Renal pelvis (tissue), 12 donors: ENCODE measurements at places on chromosomes 4 and X. TPM values are rescaled to one million over a fixed set of nuclear protein-coding genes. Genes with fewer than 3 reads are reported as not detected.

The CLNK gene
- polyA plus RNA-seq = 0.95 TPM

GRCh38 chr4:24322511-24322910 lies 261.8 kb downstream of the DHX15 start:
- DNase-seq = no peak

- no peak for DNase-seq
Observed at GRCh38 chr4:47031751-47032404, 511 bp downstream of the GABRB1 start.

The FAM149A gene
- polyA plus RNA-seq = 47.7 TPM

DNA sequence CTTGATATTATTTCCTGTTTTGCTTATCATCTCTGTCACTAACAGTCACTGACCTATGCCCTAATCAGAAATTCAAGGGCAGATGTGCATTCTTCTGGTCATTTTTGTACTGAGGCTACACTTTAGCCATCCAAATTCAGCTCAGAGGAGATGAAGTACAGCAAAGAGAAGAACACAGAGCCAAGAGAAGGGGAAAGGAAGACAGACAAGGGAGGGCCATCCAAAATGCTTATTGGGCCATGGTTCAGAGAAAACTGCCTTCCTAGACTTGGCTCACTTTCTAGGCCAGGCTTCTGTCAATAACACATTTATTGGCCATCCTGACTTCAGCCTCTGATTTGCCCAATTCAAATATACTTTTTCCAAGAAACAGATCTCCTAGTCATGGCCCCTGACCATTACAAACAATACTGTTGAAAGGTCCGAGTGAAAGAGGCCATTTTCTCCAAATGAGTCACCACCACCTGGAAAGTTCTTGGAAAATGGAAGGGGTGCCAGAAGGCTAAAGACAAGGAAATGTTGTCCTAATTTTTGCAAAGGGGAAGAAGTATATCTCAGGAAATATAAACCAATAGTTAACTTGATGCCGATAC lies 56.4 kb downstream of the DCX start:
- DNase-seq = no peak

The SORBS2 gene
- 64.0 TPM for polyA plus RNA-seq

- DNase-seq = no peak
Observed at GRCh38 chr4:139511320-139511719, 44.7 kb downstream of the SETD7 start.

The CLTRN gene
- 20.8 TPM for polyA plus RNA-seq

GRCh38 chr4:112279882-112280315 lies 5.8 kb downstream of the TIFA start:
- no peak for DNase-seq

DNA sequence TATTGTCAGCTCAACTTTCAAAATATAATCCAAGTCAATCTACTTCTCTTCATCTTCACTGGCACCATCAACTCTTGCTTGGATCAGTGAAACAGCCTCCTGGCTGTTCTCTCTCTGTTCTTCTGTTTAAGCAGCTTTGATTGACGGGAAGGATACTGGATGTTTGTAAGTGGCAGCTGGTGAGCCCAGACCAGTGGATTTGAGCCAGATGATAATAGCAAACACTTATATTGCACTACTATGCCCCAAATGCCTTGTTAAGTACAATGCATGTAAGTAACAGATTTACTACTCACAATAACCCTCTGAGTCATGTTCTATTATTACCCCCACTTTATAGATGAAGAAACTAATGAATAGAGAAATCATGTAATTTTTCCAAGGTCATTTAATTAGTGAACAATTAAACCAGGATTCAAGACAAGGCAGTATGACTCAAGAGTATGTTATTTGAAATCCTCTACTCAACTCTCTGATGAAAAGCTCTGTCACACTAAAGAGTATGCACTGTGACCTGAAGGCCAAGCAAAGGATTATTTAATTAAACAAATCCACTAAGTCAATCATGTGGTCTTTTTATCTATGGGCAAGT lies 44.8 kb downstream of the SPANXN3 start:
- no peak for DNase-seq

The PCDH7 gene
- 17.4 TPM for polyA plus RNA-seq

- no peak for DNase-seq
Observed at GRCh38 chrX:135383249-135383648, 38.5 kb upstream of the SMIM10L2A start.

DNA sequence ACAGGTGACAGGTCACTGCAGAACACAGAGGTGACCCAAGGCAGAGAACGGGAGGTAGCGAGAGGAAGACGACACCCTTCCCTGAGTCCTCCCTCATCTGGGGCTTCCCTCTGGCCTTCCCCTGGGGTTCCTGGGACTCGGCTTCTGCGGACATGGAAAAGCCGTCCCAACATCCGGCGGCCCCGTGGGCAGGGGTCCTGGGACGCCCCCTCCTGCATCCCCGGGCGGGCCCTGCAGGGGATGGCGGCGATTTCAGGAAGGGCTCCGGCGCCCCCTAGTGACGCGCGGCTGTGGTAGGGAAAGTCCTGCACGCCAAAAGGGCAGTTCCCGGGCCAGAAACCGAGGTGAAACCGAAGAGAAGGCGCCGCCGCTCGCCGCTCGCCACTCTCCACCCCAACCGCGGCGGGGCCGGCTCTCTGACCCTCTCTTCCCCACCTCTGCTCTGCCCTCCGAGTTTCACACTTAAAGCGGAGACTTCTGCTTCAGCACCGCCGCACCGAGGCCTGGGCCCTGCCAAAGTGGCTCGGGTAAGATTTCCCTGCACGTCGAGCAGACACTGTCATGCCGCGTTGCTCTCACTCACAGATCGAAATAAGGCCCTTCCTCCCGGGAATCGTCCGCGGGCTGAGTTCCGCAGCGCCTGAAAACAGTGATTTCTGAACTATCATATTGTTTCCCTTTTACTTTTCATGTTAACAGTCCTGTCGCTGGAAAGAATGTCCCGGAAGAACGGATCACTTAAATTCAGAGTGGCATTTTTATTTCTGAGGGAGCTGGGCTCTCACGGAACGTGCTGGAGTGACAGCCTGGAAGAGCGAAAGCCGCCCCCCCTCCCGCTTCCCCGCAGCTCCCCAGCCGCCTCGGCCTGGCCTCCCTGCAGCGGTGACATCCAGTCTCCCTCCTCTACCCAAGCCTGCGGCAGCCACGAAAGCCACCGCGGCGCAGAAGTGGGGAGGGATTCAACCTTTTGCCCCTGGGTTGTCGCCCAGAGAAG lies 110.6 kb downstream of the DCTD start:
- DNase-seq = peak; percentile 78

- DNase-seq = no peak
Observed at GRCh38 chr4:98434816-98435215, 173.6 kb downstream of the RAP1GDS1 start.

The IL13RA2 gene
- polyA plus RNA-seq = 1.8 TPM

The DKC1 gene
- 59.8 TPM for polyA plus RNA-seq

The TRIM75 gene
- 0.09 TPM for polyA plus RNA-seq

GRCh38 chrX:27350476-27350875 lies 112.7 kb downstream of the PPP4R3C start:
- DNase-seq = no peak

GRCh38 chr4:98514741-98515469 lies 143.5 kb downstream of the TSPAN5 start:
- no peak for DNase-seq

DNA sequence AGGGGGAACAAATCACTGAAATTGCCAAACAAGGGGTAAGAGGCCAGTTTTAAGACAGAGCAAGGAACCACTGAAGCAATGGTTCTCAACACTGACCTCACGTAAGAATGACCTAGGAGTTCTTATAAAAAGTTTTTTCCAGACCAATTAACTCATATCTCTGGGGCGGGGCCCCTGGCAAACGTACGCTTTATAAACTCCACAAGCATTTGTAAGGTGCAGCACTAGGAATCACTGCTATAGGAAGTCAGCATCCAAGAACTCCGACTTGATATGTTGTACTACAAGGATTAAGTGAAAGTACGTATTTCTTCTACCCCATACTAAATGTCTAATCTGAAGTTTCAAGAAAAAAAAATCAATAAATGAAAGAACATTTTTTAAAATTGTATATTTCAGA lies 269.9 kb downstream of the RCHY1 start:
- no peak for DNase-seq

DNA sequence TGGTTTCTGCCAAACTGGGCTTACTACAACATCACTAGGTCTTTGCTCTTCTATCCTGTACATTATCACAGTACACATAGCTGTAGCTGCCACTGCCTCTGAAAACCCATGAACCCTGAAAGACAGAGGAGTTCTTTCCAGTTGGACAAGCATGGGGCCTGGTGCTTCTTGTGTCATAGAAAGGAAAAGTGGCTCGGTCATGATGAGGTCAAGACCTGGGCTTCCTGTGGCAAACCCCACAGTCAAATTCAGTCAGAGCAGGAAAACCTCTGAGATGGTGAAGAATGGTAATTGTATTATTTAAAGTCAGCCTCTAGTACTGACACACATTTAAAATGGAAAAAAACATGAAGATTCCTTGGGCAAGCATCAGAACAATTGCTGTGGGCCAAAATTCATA lies 133.3 kb upstream of the PRPS2 start:
- DNase-seq = no peak

The TMPRSS11A gene
- polyA plus RNA-seq = 0.17 TPM

- DNase-seq = no peak
Observed at GRCh38 chr4:128670513-128670912, 139.0 kb upstream of the JADE1 start.

The PRDM8 gene
- polyA plus RNA-seq = 0.93 TPM

GRCh38 chr4:20351360-20352162 lies 99.9 kb downstream of the SLIT2 start:
- no peak for DNase-seq

- DNase-seq = peak; percentile 40
Observed at GRCh38 chrX:130393451-130394074, 8.1 kb upstream of the GPR119 start.

DNA sequence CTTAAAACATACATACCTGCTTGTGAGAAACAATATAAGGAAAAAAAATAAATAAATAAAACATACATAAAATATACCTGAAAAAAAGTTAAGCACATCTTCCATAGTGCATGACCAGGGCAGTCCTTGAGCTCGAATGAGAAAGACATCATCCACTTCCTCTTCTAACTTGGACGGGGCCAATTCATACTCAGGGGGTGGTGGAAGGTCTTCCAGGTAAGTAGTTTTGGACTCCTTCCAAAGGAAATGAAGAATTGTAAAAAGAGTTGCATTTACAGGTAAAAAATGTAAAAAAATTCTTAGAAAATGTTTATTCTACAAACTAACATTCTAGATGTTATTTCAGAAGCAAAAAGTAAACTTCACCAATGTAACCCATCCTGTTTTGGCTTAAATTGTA lies 3.6 kb downstream of the GRSF1 start:
- DNase-seq = no peak

DNA sequence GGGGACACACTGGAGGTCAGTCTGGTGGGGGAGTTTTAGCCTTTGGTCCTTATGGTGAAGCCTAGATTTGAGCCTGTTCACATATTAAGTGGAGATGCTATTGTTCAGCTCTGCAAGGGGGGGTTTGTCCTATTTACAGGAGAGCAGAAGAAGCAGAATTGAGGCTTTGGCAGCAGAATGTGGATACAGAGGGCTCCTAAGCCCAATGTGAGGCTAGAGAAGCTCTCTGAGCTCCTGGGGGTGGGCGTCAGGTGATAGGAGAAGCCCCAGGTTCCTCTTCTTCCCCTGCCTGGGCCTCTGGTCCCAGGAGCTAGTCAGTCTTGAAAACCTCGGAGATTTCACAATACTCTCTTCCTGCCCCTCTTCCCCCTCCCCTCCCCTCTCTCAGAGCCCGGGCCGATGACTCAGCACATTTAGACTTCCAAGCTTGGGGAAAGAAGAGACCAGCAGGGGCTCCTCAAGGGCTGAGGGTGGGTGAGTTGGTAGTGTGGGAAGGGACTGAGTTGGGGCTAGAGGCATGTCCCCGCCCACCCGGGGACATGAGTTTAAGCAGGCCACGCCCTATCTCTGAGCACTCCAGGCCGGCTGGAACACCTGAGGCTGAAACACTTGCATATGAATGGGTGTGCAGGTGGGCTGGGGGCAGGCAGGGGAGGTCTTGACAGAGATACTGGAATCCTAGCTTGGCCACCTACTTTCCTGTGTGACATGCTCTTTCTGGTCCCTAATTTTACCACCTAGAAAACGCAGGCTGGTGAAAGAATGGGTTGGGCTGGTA lies 3.4 kb downstream of the TFE3 start:
- DNase-seq = peak; percentile 66

- no peak for DNase-seq
Observed at GRCh38 chrX:135416546-135416945, 5.2 kb upstream of the SMIM10L2A start.

DNA sequence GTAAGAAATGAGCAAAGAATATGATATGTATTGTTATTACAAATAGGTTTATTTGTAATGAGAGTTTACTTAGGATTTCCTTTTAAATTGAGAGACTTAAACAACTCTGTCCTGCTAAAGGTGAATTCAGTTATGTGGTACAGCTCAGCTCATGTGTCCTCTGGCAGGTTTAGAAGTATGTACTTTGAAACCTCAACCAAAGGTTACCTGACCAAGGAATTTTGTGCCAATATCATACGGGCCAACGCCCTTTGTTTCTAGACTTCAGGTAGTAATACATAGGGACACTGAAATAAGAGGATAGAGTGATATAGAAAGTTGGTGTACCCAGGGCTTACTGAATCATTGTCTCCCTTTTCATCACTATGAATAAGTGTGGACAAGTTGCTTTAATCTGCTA lies 25.7 kb downstream of the SLAIN2 start:
- DNase-seq = no peak

- no peak for DNase-seq
Observed at GRCh38 chr4:183971929-183972490, 66.9 kb downstream of the STOX2 start.

GRCh38 chr4:99071159-99071558 lies 17.4 kb downstream of the ADH5 start:
- no peak for DNase-seq

GRCh38 chr4:37967736-37968135 lies 7.5 kb downstream of the PTTG2 start:
- DNase-seq = no peak

The MTNR1A gene
- 1.8 TPM for polyA plus RNA-seq

- DNase-seq = no peak
Observed at GRCh38 chr4:121227341-121227792, 63.2 kb upstream of the TNIP3 start.

The DNAAF6 gene
- not detected for polyA plus RNA-seq

DNA sequence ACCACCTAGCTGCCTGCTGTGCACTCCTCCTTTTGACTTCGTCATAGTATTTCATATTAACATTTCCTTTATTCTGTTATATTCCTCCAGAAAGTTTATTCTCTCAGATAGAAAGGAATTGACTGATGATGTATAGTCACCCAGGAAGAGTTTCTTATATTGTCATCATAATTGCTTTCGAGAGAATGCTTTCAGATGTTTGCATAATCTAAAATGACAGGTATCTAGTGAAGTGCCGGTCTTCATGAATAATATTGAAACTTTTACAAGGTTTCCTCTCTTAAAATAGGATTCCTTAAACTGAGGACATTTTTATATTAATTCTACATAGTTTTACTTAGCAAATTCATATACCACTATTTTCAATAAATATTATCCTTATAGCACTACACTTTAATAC lies 10.1 kb downstream of the SEC24D start:
- DNase-seq = no peak

The CYSLTR1 gene
- 1.4 TPM for polyA plus RNA-seq
